ENCODE measurements at places on chromosomes 3 and 15.

- no peak for DNase-seq
These were observed 21.1 kb downstream of the CTSH start for GRCh38 chr15:78923480-78924360.

GRCh38 chr3:62777674-62778073 is 97.5 kb downstream of the CADPS start:
- DNase-seq, result no peak

DNA sequence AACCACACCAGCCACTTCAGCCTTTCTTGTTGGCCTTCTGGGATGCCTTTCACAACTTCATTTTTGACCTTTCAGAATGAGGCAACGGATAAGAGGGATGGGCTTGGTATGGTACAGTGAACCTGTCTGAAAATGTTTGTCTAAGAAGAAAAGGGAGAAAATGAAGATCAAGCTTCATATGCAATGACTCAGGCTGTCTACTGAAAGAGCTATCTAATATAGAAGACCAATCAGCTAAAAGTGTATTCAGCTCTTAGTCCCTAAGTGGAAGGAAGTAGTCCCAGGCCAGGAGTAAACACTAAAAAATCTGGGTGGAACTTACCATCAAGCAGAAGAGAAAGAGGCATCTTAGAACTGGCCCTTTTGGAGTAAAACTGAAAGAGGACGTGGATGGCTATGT is 12.2 kb upstream of the UPK1B start:
- DNase-seq, result no peak

DNA sequence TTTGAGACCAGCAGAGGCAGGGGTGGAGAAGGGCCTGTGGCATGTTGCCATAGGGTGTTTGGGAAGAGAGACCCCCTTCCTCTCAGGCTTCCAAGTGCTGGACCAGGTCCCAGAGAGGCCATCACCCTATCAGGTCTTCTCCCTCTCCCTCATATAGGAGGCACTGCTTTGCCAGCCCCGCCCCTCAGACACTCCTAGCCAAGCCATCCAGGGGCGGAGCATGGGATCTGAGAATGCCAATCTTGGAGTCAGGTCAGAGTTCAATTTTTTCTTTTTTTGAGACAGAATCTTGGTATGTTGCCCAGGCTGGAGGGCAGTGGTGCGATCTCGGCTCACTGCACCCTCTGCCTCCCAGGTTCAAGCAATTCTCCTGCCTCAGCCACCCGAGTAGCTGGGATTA is 32.7 kb downstream of the CRABP1 start:
- DNase-seq, result no peak

DNA sequence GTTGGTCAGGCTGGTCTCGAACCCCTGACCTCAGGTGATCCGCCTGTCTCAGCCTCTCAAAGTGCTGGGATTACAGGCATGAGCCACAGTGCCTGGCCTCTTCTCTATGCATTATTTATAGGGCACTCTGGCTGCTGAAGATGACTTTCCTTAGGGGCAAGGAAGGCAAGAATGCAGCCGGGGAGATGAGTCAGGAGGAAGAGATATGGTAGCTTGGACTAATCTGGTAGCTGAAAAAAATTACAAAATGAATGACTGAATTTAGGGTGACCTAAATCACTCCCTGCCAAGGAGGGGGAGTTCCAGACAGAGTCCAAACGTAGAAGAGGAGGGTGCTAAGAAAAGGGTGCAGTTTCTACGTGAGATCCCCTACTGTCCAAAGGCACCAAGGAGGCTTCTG is 14.2 kb downstream of the RHCG start:
- DNase-seq, result no peak

DNA sequence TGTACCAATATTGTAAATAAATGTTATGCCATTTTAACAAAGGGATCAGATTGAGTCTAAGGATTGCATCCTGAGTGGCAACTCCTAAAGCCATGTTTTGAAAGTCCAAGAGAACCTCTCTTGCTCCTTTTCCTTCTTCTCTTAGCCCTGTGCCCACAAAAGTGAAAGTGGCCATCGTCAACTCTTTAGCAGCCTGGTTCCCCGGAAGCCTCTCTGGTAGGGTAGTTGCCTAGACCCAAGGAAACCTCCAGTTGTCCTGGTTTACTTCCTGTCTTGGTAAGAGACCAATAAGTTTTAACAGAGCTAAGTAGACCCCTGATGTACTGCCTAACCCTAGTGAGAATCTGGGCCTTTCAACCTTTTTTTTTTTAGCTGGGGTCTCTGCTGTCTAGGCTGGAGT is 10.2 kb upstream of the ITPKA start:
- no peak for DNase-seq

DNA sequence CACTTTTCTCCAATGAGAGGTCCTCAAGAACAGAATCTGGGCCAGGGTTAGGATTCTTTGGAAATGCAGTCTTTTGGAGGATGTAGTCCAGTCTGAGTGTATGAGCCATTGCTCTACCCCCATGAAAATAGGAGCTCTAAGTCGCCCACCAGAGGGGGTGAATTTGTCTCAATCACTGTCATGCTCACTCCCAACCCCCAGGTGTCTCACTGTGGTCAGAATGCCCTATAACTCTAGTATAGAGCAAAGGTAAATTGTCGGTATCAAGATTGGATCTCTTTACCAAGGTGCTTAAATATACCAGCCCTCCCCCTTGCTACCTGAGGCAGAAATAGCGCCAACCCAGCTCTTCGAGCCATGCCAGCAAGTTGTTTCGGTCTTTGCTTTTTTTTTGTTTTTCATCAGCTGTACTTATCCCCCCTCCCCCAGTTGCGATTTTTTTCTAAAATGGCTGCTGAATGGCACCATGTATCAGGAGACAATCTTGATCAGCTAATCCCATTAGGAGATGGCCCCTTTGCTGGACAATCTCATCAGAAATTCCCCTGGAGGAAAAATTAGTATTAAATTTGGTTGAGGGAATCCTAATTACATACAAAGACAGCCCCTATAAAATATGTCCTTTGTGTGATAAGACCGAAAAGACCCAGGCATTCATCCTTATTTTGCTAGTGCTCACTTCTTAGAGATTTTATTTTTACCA is 130.7 kb downstream of the EBLN2 start:
- no peak for DNase-seq

GRCh38 chr15:62545467-62546227 is 380.6 kb upstream of the C2CD4B start:
- DNase-seq, result no peak

- no peak for DNase-seq
These were observed 17.4 kb downstream of the PTPRG start for GRCh38 chr3:61578667-61579367.

DNA sequence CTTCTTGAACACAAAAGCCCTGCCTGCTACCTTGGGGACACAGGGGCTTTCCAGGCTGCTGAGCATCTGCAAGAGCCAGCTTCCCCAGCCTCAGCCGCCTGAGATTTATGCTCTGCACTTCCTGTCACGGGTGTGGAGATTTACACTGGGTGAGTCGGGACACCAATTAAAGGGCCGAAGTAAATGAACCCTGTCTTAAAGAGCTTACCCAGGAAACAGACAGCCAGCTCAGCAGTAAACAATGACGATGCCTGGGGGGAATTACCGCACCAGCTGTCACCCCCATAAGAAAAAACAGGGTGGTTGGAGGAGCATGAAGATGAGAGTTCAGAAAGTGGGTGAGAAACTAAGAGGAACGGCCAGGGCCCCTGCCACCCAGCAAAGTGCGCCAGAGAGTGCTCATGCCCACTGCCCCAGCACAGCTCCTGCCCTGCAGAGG is 37.5 kb upstream of the IQSEC1 start:
- DNase-seq, result no peak

GRCh38 chr15:78768531-78769408 is 42.5 kb downstream of the ADAMTS7 start:
- DNase-seq, result no peak

DNA sequence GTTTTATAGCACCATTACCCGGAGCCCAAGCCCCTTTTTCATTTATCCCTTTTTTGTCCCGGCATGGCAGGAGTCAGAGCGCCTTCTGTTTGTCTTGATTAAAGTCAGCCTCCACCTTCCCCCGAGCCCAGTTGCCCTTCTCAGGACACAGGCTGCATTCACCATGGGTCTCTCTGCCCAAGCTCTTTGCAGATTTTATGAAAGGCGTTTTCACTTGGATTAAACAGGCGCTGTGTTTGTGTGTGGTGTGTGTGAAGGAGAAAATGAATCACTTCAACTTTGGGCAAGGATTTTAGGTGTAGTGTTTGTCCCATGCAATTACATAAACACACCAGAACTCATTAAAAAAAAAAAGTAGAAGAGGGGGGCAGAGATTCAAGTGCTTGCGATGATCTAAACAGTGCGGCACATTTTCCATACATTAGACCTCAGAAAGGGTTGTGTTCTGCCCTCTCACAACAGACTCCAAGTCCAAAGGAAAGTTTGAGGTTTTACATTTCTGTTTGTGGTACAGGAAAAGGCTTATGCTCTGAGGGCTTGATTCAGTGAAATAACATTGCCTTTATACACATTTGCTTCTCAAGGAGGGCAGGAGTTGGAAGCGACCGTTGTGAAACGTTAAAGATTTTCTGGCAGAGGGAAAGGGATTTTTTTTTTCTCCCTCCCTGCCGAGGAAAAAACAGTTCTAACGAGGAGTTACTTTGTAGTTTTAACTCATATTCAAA is 14.5 kb upstream of the IL16 start:
- no peak for DNase-seq

DNA sequence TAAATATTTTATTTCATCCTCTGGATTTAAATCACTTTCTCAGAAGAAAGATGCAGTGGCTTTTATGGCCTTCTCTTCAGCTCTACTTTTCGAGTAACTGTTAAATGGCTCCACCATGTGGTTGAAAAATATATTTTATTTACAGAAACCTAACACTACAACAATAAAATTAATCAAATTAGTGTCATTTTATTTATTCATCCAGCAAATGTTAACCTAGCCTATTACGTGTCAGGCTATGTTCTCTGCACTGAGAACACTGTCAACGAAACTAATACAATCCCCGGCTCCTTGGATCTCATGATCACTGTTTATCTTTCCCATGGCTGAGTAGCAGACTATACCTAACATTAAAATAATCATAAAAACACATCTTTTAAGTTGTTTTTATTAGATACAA is 148.0 kb upstream of the OSTN start:
- DNase-seq, result no peak

DNA sequence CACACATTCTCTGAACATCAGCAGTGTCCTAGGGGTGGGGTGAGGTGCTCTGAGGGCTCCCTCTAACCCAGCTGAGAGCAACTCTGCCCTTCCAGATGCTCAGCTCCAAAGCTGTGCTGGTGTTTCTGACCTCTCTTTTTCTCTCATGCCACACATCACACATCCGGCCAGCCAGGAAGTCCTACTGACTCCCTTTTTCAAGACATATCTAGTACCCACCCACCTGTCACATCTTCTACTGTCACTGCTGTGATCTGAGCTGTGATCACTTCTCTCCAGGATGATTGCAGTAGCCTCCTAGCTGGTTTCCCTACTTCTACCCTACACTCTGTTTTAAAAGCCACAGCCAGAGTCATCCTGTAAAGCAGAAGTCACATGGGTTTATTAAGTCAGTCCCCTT is 30.2 kb upstream of the MASP1 start:
- DNase-seq, result no peak

GRCh38 chr3:79018265-79018664 is 749.5 kb downstream of the ROBO1 start:
- DNase-seq, result no peak

- DNase-seq, result no peak
These were observed 9.6 kb downstream of the LRRK1 start for GRCh38 chr15:100928632-100929280.

Measured in HL-60 (cell line).